D721Med (cell line): ENCODE measurements at places on chromosomes 2 and 18.

DNA sequence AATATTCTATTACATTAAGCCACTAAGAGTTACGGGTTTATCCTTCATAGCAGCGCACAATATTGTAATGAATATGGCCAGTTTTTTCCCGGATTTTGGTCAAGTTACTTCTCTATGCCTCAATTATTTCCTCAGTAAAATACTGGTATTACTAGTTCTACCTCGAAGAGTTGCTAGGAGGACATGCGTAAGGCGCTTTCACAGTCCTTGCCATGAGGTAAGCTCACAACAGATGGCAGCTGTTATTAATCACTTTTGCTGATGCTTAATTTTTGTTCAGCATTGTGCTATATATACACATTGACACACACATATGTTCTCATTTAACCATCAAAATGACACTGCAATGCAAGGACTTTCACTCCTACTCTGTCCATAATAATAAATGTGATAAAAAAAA lies 101.5 kb downstream of the SCG2 start:
- DNase-seq, result no peak

- DNase-seq, result no peak
These were observed 19.9 kb upstream of the IL1RL1 start for GRCh38 chr2:102291319-102292075.

DNA sequence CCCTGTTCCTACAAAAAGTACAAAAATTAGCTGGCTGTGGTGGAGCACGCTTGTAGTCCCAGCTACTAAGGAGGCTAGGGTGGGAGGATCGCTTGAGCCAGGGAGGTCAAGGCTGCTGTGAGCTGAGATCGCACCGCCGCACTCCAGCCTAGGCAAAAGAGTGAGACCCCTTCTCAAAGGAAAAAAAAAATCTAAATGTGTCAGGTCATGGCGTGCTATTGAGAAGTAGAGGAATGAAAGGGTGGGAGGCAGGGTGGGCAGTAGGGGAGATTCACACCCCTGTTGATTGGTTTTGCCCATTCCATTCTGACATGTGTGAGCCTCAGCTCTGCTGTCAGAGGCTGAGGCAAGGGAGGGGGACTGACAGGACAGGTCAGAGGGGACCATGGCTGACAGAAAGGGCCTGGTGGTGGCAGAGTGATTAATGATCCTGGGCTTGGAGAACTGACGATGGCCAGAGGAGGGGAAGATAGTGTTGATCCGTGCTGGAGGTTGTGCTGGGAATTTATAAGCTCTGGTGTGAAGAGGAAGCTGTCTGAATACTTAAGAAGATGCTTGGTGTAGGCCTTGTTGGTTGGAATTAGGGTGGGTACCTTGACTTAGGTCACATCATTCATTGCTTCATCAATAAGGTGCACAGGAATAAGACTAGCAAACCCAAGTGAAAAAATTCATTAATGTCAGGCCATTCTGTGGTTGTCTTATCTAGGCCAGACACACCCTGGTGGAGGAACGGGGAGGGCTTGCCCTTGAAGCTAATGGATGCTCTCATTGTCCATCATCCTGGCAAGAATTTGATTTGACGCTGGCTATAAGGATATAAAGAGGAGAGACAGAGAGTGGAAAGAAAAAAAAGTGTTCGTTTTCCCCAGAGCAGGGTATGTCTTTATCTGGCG lies 19.1 kb upstream of the SMARCAL1 start:
- no peak for DNase-seq

DNA sequence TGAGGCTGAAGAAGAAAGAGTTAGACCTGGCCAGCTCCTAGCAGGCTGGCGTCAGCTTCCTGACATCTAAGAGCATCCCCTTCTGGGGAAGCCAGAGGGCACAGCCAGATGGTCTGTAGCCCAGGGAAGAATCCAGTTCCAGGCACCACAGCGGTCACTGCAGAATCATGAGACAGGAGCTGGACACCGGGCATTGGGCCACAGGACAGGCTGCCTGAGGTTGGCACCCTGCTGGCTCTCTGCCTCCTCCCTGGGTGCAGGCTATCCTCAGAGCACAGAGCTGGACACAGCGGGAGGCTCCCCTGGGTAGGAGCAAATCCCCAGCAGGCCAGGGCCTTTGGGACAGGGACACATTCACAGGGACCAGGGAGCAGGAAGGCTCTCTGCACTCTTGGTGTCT lies 19.8 kb upstream of the ATOH8 start:
- DNase-seq, result no peak

DNA sequence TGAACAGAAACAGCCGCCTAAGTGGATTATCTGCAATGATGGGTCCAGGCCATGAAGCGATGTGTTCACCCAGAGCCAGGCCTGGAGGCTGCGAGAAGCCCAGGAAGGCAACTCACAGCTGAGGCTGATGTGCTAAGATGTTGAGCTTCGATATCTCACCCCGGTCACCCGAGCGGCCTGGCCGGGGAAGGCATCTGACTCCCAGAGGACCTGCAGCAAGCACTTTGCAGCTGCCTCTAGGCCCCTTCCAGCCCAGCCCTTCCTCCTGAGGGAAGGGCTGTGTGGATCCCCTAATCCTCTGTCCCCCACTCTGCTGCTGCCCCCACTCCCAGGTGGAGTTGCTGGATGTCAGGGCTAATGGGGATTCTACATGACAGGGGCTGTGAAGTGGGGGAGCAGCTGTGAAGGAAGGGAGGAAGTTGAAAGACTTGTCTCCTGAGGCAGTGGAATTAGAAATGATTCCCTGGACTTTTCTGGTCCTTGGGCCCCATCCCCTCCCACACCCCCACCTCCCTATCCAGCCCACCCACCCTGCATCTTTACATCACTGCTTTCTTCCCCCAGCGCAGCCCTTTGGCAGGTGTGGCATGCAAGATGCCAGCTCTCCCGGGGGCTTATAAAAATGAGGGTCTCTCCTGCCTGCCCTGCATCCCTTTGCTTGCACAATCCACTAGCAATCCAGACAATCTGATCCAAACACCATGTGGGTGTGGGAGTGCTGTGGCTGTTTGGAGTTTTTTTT lies 4.3 kb downstream of the ATP6V1B1 start:
- DNase-seq, result no peak

DNA sequence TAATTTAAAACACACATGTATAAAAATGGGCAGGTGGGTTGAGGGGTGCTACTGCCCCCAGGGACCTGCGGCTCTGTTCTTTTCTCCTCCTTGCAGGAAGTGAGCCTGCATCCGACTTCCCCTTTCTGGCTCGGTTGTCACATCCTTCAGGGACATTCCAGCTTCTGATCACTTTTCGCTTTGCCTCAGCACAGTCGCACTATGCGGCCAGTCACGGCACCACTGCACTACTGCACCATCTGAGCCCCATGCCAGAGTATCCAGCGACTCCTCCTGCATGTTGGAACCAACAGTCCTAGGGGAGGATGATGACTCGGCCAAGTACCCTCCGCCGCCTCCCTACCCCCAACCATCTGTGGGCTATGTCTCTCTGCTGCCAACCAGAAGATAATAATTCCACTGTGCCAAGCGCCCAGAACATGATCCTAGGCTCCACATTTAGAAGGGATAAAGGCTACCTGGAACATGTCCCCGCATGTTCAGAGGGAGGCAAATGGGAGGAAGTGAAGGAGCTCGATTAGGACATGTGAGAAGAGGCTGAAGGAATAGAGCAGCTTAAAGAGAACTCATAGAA lies 17.6 kb downstream of the CDC42EP3 start:
- DNase-seq, result no peak

DNA sequence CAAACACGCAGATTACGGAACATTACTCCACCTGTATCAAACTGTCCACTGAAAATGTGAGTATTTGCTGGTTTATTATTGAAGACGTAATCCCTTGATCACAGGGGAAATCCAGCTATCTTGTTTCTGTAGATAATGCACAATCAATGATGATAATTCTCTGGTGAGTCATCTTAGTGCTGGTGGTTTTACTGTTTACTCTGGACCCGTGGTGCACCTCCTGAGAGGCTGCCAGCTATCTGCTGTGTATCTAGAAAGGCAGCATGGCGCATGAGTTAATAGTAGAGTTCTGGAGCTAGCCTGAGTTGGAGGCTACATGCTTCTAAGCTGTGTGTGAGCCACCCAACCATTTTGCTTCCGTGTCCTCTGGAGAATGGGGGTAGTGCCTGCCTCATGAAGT lies 6.5 kb downstream of the NCAPH start:
- DNase-seq, result no peak

- DNase-seq, result no peak
These were observed 81.0 kb downstream of the EDAR start for GRCh38 chr2:108907822-108908712.

DNA sequence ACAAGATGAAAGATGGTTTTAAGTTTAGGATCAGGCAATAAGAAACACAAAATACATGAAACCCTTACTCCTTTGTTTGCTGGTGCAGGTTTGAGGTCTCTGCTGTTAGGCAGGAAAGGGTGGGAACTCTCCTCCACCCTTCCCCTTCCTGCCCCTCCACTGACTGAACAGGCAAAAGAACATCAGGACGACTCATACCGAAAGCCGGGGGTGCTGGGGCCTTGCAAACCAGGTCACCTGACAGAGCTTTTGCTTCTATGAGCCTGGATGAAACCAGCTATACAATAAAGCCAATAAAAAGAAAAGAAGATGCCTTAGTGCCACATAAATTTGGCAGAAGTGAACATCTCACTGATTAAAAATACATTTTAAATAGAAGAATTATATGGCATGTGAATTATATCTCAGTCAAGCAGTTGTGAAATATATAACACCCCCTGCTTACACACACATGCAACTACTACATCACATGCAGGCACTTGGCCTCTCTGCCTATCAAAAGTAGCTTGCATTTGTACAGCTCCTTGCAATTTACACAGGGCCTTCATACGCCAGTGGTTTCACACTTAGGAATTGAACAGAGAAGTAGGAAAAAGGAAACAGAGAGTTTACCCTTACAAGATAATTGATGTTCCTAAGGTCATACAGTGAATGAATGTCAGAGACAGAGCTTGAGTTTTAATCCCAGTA lies 215.1 kb upstream of the TRIB2 start:
- DNase-seq, result no peak

GRCh38 chr2:121333231-121333630 lies 48.2 kb upstream of the TFCP2L1 start:
- no peak for DNase-seq

- no peak for DNase-seq
These were observed 1.3 kb downstream of the SLC23A3 start for GRCh38 chr2:219168526-219168925.

GRCh38 chr2:27133905-27134780 lies at the start of gene PREB:
PREB (minus strand) TSS chr2:27134636; CDS start chr2:27134421, 215 bp downstream.
- DNase-seq, result peak; percentile 94

DNA sequence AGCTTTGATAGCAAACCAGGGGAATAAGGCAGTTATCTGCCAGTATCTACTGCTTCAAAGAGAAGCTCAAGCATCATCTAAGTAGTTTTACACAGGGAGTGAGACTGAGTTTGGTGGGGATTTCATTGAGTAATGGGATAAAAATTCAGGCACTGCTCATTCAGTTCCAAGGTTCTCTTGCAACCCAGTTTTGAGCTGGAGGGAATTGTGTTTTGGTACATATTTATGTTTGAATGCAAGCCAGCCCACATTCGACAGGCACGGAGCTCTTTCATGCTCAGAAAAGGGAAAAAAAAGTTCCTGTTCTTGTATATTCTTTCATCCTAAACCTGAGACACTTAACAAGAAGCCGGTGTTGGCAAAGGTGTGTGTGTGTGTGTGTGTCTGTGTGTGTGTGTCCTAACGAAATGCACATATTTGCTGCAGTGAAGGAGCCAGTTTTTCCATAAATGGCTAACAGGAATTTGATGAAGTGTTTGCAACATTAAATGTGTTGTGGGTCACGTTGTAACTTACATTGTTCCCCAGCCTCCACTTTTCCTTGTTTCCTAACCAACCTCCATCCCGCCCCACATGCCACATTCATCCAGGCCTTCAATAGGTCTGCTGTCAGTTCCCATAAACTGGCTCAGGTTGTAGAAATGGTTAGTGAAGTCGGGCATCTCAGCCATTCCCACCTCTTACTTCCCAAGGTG lies 311.1 kb downstream of the TXNL1 start:
- no peak for DNase-seq

DNA sequence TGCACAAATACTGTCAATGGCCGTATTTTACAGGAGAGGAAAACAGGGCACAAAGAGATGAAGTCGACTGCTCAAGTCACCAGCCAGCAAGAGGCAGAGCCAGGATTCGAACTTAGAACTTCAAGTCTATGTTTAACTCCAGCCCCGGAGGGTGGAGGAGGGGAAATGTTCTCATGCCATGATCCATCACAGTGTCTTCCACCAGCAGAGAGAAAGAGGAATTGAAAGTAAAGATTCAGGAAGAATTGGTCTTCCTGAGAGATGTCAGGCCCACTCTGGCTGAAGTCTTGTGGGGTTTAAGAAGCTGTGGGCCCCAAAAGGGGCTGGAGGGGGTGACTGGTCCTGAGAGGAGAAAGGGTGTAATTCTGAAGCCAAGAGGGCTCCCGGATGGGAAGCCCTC lies 260.0 kb downstream of the TNS1 start:
- DNase-seq, result no peak

DNA sequence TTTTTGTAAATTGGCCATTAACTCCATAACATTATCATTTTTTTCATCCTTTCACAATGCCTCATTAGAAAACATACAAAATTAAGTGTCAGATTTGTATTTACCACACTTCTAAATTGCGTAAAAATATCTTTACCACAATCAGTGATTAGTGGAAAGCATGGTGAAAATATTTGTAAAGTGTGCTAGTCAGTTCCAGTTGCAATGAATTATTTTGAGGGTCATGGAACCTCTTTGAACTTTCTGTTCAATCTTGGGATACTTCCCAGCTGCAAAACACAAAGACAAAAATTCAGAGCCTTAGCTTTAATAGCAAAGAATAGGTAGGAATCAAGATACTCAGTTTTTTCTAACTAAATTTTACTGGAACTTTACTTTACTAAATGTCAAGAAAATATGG lies 4.0 kb upstream of the COL3A1 start:
- no peak for DNase-seq

DNA sequence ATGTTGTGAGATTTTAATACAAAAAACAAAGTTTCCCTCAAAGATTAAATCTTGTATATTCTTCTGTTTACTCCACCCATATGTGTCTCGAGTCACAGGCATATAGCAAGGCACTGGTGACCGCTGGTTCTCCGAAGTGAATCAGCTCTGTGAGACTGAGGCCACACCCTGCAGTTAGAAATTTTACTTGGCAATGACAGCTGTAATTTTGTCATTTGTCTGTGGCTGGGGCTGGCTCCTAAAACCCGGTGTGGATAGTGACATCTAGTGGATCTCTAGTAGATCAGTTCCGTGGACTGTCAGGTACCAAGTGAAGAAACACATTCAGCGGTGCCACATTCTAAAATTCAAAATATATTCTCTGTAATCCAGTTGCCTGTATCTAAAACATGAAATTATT lies 278.0 kb downstream of the NEDD4L start:
- peak; percentile 77 for DNase-seq

DNA sequence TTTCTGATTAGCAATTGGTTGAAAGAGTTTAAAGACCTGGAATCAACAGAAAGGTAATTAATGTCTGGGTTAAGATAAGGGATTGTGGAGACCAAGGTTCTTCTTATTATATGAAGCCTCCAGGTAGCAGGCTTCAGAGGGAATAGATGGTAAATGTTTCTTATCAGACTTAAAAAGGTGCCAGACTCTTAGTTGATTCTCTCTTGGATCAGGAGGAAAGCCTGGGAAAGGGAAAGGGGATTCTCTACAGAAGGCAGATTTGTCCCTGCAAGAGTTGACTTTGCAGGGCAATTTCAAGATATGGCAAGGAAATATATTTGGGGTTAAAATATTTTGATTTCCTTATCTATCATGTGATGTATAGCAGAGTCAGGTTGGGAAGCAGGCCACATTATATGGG lies 153.1 kb upstream of the ARL4C start:
- DNase-seq, result no peak
